ENCODE measurements at places on chromosomes 3 and 15.

GRCh38 chr3:33420966-33421365, 19.2 kb downstream of the UBP1 start:
- no peak for DNase-seq

DNA sequence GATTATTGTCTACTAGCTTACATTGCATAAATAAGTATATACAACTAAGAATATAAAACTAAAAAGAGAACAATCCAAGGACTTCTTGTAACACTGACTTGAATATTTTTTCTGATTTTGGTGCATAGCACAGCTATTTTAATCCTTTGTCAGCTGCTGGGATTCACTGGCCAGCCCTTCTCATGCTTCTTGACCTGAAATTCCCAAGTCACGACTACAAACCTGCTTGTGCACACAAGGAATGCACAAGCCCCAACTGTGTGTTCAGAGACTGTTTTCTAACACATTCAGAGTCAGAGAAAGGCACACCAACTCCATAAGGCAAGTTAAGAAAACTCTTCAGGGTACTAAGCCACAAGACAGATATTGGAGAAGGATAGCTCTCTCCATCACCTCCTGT, 80.9 kb downstream of the TNIK start:
- no peak for DNase-seq

GRCh38 chr15:96889734-96890480, 559.4 kb downstream of the NR2F2 start:
- no peak for DNase-seq

GRCh38 chr3:39651993-39652739, 157.2 kb upstream of the MYRIP start:
- no peak for DNase-seq

GRCh38 chr3:58528629-58529028, 8.4 kb downstream of the ACOX2 start:
- no peak for DNase-seq

GRCh38 chr3:50562861-50563260, 4.7 kb downstream of the C3orf18 start:
- DNase-seq, result no peak

- DNase-seq, result no peak
Observed at GRCh38 chr3:5634411-5634810, 446.9 kb downstream of the EDEM1 start.

DNA sequence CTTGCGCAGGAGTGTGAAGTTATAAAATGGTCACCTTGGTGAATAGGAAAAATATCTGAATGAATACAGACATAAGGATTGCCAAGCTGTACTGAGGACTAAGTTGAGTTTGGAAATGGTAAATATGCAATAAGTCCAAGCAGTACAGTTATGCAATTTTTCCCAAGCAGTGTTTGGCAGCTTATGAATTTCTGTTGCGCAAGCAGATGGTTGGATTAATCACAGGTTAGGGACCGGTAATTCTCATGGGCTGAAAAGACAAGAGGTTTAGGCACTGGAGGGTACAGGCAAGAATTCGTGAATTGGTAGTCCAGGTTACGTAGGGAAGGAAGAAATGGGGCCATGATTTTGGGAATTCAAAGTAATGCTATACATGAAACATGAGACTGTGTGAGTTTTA, 210.3 kb downstream of the RAP2B start:
- DNase-seq, result no peak

DNA sequence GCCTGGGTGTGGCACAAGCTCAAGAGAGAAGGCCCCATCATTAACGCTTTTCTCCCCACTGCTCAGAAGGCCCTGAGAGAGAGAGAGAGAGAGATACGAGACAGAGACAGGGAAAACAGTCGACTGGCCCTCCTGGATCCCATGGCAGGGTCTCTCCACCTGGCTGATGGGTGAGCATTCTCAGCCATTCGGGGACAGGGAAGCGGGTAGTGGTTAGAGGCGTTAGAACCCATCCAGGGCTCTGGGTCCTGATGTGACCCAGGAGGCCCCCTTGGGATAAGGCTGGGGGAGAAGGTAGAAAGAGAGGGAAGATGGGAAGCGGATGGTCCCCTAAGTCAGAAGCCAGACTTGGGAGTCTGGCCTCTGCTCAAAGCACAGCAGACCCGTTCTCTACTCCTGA, 7.9 kb downstream of the TGM5 start:
- no peak for DNase-seq

- DNase-seq, result no peak
Observed at GRCh38 chr15:53114960-53115359, 324.8 kb upstream of the ONECUT1 start.

GRCh38 chr3:179452176-179452564, 900 bp upstream of the GNB4 start:
- DNase-seq, result peak; percentile 14

- DNase-seq, result no peak
Observed at GRCh38 chr3:123660900-123661299, 76.0 kb upstream of the HACD2 start.

DNA sequence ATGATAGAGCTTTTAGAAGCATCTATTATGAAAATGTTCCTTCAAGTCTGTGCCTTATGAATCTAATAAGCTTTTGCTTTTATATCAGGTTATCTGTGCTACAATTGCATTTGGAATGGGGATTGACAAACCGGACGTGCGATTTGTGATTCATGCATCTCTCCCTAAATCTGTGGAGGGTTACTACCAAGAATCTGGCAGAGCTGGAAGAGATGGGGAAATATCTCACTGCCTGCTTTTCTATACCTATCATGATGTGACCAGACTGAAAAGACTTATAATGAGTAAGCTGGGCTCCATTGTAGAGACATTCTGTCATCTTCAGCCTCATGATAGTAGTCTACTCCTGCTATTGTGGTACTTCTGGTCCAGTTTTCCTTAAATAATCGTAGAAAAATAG, 73.4 kb downstream of the BLM start:
- DNase-seq, result no peak

DNA sequence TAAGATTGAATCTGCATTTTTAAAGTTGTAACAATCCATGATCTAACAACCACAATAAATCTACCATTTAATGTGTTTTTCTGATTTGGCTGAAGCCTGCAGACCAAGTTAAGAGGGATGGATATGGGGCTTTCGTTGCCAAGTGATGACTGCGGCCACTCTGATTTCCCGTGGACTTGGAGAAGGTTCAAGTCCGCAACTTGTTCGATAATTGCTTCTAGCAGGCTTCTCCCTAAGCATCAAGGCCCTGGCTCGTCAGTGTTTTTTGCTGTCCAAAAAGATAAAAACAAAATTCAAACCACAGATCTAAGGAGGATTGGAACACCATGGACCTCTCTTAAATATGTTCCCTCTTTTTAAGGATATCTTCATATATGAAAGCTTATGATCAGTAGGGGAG, 256.6 kb downstream of the CNTN3 start:
- DNase-seq, result no peak

- DNase-seq, result no peak
Observed at GRCh38 chr15:89375093-89376005, 40.7 kb upstream of the POLG start.

- peak; percentile 25 for DNase-seq
Observed at GRCh38 chr15:62125773-62126172, 39.3 kb downstream of the C2CD4B start.

DNA sequence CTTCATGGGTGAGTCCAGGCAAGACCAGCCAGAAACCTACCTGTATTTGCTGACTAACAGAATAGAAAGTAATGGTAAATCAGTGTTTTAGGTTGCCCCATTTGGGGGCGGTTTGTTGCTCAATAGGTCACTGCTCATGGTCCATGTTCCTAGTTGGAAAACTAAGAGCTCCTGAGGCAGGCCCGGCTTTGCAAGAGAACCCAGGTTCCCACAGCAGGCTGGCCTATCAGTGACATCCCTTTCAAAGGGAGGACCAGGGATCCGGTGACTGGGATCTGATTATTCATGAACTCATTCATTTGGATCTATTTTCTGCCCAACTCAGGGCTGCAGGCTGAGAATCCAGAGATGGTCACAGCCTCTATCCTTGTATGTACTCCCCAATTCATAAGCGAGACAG, 163.9 kb downstream of the WNT7A start:
- DNase-seq, result peak; percentile 3

DNA sequence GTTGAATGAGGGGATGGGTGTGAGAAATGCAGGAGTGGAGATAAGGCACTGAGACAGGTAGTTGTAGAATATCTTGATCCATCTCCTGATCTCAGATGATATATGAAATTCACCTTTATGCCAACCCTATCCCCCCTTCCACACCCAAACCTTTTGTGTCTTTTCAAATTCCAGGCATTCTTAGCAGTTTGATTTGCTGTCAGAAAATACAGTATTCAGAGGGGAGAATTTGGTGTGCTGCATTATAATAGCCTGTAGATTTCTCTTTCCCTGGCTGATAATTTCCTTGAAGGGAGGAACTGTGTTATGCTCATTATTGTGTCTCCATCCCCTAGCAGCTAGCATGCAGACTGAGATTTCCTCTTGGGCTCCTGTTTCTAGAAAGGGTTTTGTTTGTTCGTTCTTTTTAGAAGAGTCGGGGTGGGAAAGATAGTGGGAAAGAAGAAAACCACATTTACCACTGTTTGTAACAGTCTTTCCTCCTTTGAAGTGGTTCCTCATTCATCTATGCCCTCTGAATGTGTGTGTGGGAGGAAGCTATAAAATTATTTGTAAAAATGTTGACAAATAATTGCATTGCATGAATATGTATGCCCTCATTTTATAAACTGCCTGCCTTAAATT, 373.4 kb downstream of the DIPK2A start:
- DNase-seq, result no peak

- DNase-seq, result no peak
Observed at GRCh38 chr3:66479532-66479947, 21.3 kb downstream of the LRIG1 start.

DNA sequence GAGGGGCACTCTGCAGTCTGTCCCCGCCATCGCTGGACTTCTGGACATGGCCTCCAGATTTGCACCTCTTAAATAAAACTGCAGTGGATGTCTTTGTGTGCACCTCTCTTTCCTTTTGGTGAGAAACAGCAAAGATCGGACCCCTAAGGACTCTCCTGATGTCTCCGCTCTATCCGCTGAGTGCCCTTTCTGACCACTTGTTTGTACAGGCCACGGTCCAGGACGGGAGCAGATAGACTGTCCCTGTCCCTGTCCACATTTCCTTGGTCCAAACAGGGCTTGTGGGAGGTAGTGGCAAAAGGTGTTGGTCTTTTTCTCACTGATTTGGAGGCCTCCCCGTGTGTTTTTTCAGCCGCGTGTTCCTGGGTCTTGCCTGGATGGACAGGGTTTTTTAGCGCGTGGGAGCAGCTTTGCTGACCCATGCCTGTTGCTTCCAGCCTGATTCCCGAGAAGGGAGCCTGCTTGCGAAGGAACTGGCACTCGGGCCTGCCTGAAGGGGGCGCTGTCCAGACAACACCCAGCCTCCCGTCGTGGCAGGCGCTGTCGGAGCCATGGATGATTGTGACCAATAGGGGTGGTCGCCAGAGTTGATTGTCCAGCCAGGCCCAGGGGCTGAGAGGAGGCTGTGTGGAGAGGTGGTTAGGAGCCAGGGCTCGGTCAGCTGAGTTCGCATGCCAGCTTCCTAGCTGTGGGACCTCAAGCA, 13.2 kb upstream of the STAB1 start:
- DNase-seq, result peak; percentile 70
